ENCODE measurements at places on chromosomes 7 and 10.

- DNase-seq = no peak
Measured at GRCh38 chr10:53072144-53072543, 299.6 kb upstream of the MBL2 start.

GRCh38 chr7:68720697-68721096 lies 877.6 kb upstream of the AUTS2 start:
- DNase-seq = no peak

DNA sequence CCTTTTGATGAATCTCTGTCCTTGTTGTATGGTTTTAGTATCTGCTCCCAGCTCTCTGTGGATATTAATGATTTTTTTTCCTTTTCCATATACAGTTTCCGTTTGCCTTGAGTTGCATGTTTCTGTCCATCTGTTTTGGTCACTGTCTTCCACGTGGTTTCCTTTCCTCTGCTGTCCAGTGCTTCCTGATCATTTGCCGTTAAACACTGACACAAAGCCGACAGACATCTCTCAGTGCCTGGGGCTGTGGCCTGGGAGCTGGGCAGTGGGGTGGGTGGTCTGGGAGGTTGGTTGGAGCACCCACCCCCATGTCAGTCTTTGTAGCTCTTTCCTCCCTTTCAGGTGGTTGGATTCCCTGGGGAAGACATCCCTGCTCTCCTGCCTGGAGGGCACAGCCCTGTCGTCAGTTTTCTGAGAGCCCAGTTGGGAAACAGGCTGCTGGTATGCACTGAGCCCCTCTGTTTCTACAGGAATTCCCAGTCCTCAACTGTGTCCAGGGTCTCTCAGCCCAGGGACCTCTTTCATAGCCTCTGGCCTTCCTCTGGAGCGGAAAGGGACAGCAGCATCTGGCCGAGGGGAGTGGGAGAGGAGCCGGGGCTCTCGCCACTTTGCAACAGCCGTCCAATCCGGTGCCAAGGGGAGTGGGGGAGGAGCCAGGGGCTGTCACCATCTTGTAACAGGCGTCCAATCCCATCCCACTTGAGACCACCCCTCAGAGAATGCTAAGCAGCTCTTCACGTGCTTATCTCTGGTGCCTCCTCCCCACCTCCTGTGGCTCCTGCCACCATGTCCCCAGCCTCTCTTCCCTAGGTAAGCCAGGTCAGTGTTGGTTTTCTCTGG lies 26.7 kb upstream of the MKI67 start:
- no peak for DNase-seq

DNA sequence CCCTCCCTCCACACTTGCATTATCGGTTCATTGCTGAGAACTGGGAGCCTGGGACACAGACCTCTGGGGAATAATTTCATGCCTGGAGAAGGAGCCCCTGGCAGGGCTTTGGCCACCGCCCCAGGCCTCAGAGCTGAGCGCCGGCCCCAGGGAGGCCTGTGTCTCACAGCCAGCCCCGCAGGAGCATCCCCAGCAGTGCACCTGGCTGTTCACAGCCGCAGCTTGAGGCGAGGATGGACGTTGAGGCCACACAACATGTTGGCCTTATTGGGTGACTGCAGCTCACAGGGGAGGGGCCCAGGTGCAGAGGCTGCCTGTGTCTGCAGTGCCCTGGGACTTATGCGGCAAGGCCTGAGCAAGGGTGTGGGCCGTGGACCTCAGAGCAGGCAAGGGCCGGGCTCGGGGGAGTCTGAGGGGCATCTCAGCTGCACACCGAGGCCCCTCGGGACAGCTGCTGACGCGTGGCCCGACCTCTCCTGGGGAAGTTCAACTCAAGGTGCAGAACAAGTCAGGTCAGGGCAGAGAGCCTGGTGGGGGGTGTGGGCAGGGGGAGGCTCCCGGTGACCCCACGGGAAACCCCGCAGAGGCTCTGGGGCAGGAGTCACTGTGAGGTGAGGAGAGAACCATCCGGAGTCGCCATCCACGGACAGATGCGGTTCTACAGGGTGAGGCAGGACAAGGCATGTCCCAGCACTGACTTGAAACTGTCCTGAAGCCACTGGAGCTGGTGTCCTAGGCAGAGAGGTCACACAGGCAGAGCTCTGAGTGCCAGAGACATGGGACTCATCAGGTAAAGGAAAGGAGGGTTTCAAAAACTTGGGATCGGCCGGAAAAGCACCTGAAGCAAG lies 13.1 kb upstream of the UBE3C start:
- DNase-seq = no peak

DNA sequence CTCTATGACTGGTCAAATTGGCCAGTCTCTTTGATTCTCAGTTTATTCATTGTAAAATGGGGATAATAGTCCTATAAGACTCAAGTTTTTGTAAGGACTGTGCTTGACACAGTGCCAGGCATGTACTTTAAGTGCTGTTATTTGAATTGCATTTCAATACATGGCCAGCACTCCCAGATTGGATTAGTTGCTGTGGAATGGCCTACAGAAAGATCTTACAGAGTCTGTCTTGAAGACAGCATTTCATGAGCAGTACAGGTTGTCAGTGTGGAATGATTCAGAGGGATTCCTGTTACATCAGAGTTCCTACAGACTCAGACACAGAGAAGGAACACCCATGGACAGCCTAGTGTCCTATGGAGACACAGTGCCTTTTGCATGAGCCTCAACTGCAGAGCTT lies 238.1 kb upstream of the BMPER start:
- no peak for DNase-seq

DNA sequence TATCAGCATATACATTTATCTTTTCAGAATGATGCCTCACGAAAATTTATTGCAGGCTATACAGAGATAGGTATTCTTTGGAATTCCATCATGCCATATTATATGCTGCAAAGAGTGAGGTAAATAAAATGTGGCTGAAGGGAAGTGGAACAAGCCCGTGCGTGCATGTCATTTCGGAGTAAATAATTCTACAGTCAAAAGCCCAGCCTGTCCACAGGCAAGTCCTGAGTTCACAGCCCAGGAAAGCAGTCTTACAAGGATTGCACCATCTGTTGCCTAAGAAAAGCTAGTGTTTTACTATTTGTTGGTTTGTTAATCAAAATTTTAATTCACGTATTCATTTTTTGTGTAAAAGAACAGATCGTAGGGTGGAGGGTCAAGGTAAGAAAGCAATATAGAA lies 292.4 kb upstream of the AKR1E2 start:
- DNase-seq = no peak

GRCh38 chr10:91511549-91512330 lies 101.6 kb downstream of the HECTD2 start:
- peak; percentile 44 for DNase-seq

- no peak for DNase-seq
Measured at GRCh38 chr10:50551894-50552293, 71.9 kb downstream of the SGMS1 start.

GRCh38 chr7:93374345-93374940 lies 142.3 kb downstream of the VPS50 start:
- DNase-seq = peak; percentile 16

- DNase-seq = no peak
Measured at GRCh38 chr7:46032942-46033341, 111.9 kb upstream of the IGFBP3 start.

GRCh38 chr10:71331736-71332135 lies 12.7 kb downstream of the SLC29A3 start:
- DNase-seq = no peak

- no peak for DNase-seq
Measured at GRCh38 chr10:22992075-22992474, 64.2 kb downstream of the ARMC3 start.

- DNase-seq = no peak
Measured at GRCh38 chr7:82676777-82677463, 233.3 kb upstream of the CACNA2D1 start.

DNA sequence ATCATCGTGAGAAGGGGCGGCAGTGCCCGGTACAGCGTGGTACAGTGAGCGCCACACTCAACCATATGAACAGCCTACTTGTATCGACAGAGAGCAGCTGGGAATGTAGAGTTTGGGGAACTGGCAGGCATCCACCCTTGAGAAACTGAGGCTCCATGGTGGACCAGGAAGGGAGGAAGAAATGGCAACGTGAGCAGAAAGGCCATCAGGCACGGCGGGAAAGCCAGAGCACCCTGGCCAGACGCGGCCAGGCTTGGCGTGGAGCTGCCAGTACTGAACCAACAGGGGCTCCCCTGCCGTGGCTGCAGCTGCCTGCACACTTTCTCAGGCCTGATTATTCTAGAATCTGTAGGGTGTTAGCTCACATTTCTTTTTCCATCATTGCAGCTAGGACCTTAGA lies 442.3 kb downstream of the PTPRN2 start:
- DNase-seq = no peak

GRCh38 chr10:43939939-43940820 lies 291.5 kb upstream of the ZNF32 start:
- DNase-seq = no peak

- no peak for DNase-seq
Measured at GRCh38 chr7:104018425-104018824, 29.0 kb upstream of the RELN start.

DNA sequence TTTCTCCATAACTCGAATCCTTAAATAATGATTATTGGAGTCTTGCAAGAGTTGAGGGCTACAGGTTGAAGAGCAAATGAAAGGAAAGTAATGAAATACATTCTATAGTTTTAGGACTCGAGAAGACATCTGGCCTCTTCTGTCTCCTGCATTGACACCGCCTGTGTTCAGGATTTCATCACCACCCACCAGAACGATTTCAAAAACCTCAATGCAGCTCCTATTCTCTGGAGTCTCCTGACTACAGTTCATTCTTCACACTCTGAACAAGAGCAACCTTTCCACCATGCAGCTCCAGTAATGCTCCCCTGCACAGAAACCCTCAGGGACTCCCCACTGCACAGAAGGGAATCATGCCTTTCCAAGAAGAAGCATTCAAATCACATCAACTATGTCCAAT lies 5.5 kb downstream of the IL15RA start:
- no peak for DNase-seq

DNA sequence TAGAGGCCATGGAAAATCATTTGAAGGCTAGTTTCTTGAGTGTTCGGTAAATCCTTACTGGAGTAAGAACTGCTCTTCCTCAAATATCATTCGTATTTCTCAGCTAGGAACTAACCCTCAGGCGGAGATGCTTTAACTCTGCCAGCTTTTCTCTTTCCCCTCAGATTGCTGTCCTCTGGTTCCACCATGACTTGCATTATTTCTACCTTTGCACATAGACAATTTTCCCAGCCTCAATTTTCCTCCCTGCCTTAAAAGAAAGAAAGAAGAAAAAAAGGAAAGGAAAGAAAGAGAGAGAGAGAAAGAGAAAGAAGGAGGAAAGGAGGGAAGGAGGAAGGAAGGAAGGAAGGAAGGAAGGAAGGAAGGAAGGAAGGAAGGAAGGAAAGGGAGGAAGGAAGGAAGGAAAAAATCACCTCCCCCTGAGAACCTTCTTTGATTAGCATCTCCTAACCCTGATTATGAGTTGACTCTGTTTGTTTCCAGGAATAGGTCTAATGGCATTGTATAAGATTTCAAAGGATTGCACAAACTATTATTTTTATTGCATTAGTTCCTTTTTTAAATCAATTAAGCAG lies 123.3 kb upstream of the FAM204A start:
- DNase-seq = no peak

GRCh38 chr10:71033396-71033980 lies 145.1 kb upstream of the PCBD1 start:
- DNase-seq = no peak

- no peak for DNase-seq
Measured at GRCh38 chr10:79275431-79275851, 71.8 kb upstream of the PPIF start.

GRCh38 chr7:157503229-157503628 lies 166.4 kb downstream of the DNAJB6 start:
- no peak for DNase-seq

DNA sequence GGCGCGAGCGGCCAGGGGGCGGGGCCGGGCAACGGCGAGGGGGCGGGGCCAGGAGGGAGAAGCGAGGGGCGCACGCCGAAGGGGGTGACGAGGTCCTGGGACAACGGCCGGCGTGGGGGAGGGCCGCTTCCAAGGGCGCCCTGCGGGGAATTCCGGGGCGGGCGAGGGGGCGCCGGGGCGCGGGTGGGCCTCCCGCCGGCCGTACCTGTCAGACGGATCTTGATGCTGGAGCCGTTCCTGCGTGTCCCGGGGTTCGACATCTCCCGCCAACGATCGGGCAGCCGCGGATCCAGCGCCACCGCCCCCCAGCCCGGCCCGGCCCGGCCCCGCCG lies 421 bp downstream of the SMURF1 start:
- no peak for DNase-seq

GRCh38 chr7:139246905-139247304 lies 15.9 kb downstream of the UBN2 start:
- DNase-seq = no peak

- no peak for DNase-seq
Measured at GRCh38 chr10:69358148-69358795, 58.4 kb downstream of the TACR2 start.

GRCh38 chr10:628386-629045 lies 61.0 kb downstream of the DIP2C start:
- no peak for DNase-seq

GRCh38 chr10:130790339-130790738 lies 521.2 kb downstream of the TCERG1L start:
- no peak for DNase-seq

DNA sequence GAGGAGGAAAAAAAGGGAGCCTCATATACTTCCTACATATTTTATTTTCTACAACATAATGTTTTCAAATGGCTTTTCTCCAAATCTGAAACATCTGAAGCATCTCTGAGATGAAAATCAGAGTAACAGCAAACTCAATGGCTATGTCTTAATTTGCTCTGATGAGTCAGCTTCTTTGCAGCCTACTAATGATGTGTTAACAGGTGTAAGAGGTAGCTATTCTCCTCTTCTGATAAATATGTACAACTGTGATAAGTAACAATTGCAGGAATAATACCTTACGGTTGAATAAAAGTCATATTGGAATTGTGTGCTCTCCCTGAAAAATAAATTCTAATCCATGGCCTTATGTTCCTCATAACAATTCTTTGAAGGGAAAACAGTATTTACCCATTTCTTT lies 45.2 kb downstream of the GNAT3 start:
- DNase-seq = no peak

GRCh38 chr7:135950972-135951371 lies 26.2 kb downstream of the MTPN start:
- DNase-seq = no peak

GRCh38 chr7:76089865-76090475 lies 42.1 kb downstream of the MDH2 start:
- no peak for DNase-seq

Data from NCI-H460 (cell line).